CD4-positive, alpha-beta T cell treated with Interleukin-1 beta for 1 hour (primary cell): ENCODE measurements at places on chromosomes 16 and 17.

GRCh38 chr17:17391668-17392370 is 85.0 kb upstream of the MED9 start:
- peak; percentile 80 for DNase-seq

GRCh38 chr16:80874925-80875324 is 70.5 kb upstream of the CDYL2 start:
- DNase-seq, result no peak

DNA sequence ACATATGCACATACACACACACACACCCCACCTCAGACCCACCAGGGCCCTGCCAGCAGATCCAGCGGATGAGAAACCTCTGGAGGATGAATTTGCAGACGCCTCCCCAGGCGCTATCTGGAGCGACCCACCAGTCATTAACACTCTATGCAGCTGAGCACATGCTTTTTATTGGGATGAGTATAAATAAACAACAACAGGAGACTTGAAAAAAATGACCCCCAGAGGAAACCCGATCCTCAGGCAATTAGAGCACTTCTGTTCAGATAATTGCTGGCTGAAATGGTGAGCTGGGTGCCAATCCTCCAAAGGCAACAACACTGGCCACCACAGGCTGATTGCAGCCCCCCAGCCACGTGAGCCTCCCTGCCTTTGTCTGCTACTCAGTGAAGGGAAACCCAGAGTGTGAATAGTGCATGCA is 32.9 kb downstream of the DYNLRB2 start:
- DNase-seq, result no peak

- no peak for DNase-seq
These were observed 6.0 kb upstream of the RCVRN start for GRCh38 chr17:9911089-9911488.

GRCh38 chr16:29807426-29808218 is 1.3 kb downstream of the MAZ start:
- peak; percentile 88 for DNase-seq

- DNase-seq, result no peak
These were observed 325.1 kb upstream of the HSBP1 start for GRCh38 chr16:83482545-83483162.

DNA sequence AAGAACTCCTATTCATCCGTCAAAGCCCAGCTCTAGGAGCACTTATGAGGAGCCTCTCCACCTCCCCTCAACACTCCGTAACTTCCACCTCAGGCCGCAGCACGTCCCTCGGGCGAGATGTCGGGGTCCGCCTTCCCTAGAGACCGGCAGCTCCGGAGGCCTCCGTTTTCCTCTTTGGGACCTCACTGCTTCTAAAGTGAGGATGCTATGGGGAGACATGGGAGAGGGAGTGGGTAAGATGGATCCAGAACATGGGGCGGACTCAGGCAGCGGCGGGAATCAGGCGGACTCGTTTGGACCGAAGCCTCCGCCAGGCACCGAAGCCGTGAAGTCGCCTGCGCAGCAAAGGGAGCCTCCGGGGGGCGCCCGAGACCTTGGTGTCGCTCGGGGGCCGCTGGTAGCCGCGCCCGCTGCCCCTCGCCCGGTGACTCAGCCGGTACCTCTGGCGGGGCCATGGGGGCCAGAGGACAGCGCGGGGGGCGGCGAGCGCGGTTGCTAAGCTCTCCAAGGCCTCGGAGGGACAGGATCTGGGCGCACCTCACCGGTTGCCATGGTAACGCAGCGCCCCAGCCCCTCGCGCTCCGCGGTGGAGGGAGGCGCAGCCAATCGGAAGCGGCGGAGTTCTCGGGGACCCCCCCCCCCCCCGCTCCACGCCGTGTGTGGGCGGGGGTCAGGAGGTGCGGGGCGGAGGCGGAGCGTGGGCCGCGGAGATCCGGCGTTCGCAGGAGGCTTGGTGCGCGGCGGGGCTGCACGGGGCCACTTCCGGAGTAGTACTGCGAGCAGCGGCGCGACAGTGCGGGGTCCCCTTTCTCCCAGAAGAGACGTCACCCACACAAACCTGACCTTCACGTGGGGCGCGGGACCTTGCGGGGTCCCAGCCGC is 1.3 kb upstream of the HIC1 start:
- peak; percentile 85 for DNase-seq

DNA sequence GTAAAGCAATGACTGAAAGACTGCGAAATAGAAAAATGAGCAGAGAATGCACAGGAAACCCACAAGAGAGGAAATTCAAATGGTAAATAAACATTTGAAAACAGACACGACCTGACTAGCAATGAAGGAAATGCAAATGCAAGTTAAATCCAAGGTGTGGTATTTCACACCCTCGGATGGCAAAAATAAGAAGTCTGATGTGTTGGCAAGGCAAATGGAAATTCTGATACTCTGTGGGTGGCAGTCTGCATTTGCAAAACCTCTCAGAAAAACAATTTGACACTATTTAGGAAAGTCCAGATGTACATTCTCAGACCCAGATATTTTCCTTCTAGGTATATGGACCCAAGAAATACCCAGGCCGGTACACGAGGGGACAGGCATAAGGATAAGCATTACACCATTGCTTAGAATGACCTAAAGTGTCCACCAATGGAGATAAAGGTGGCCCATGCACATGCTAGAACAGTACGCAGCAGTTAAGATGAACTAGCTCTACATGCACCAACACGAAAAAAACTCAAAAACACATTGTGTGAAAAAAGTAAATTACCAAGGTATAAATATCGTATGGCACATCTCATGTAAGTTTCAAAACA is 116.7 kb downstream of the GAS7 start:
- no peak for DNase-seq

GRCh38 chr17:28570716-28571360 is 486 bp downstream of the PIGS start:
- peak; percentile 53 for DNase-seq

DNA sequence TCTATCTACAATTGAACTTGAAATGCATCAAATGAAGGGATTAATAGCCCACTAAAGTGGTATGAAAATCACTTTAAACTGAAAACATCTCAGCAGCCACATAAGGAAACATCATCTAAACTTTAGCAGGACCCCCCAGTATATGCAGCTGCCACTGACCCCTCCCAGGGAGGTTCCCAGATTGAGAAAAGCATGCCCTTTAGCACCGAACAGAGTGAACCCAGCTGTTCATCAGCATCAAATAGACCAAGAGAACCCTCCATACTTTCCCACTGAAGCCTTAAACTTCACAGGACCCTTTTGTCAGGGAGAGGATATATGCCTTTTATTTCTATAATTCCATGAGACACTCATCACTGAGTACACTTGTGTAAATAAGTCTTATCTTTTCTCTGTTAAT is 44.6 kb downstream of the MYH10 start:
- no peak for DNase-seq

DNA sequence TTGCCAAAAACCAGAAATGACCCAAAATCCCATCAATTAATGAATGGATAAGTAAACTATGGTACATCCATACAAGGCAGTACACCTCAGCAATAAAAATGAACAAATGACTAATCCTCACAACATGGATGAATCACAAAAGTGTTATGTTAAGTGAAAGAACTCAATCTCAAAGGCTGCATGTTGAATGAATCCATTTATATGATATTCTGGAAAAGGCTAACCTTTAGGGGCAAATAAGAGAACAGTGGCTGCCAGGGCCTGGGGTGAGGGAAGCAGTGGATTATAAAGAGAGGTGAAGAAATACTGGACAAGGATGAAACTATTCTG is 46.1 kb upstream of the MSI2 start:
- DNase-seq, result no peak

GRCh38 chr17:19308398-19308797 is 54.1 kb downstream of the B9D1 start:
- no peak for DNase-seq

- DNase-seq, result no peak
These were observed 3.8 kb downstream of the SLC12A4 start for GRCh38 chr16:67964477-67965131.

DNA sequence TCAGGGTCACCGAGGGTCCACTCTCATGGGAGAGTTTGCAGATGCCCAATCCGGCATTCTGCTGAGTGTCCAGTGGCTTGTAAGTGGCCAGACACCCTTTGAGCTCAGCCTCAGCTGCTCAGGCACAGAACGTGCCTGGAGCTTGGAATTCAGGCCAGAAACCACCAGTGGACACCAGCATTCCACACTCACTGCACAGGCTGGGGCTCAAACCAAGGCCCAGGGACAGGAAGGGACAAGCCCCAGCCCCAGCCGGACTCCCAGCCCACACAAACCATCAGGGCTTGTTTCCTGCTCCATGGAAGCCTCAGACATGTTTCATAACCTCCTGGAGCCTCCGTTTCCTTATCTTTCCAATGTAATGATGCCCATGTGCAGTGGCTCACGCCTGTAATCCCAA is 5.0 kb upstream of the NPRL3 start:
- no peak for DNase-seq

GRCh38 chr16:72901000-72901627 is 146.8 kb downstream of the ZFHX3 start:
- DNase-seq, result no peak

DNA sequence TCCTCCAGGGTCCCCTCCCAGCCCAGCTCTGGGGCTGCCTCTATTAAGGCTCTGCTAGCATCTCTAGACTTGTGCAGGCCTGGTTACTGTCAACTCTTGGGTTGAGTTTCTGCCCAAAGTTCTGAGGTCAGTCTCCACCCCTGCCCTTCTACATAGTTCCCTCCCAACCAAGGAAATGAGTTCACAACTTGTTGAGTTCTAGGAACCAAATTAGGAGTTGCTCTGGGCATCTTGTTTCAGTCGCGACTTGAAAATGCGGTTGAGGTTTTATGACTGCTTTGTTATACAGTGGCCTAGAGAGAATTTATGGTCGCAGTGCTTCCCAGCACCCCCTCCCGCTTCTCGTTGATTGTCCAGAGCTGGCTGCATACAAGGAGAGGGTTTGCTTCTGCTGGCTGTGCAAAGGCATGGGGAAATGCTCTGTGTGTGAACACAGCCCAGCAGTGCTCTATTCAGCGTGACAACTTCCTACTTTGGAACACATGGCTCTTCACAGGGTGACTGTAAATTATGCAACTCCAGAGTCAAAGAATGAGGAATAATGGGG is 20.2 kb downstream of the GNAO1 start:
- DNase-seq, result no peak

GRCh38 chr17:61361084-61361483 is 38.6 kb upstream of the TBX2 start:
- no peak for DNase-seq

GRCh38 chr16:50652836-50653425 is 28.2 kb downstream of the SNX20 start:
- no peak for DNase-seq

DNA sequence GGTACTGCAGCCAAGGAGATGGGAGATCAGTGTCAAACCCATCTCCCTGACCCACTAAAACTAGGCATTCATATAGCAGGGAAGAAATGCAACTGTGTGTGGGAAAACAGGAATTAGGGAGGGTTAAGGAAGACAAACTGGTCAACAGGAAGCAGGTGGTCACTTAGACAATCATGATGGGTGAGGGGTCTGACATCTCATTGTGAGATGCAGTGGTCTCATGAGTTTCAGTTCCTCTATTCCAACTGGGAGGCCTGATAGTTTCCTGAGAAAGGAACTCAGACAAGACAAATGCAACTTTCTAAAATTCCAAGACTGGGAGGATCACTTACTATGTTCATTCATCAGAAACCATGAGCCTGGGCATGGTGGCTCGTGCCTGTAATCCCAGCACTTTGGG is 361.4 kb upstream of the C16orf82 start:
- no peak for DNase-seq

GRCh38 chr17:62995377-62995885 is 29.4 kb downstream of the TANC2 start:
- DNase-seq, result peak; percentile 13

- no peak for DNase-seq
These were observed 13.2 kb downstream of the AANAT start for GRCh38 chr17:76480632-76481031.

- no peak for DNase-seq
These were observed 143.2 kb upstream of the ASIC2 start for GRCh38 chr17:33436321-33436720.

- DNase-seq, result no peak
These were observed 108.0 kb upstream of the CIBAR2 start for GRCh38 chr16:85220125-85220839.

GRCh38 chr16:11372073-11372828 is 27.0 kb downstream of the RMI2 start:
- DNase-seq, result no peak

DNA sequence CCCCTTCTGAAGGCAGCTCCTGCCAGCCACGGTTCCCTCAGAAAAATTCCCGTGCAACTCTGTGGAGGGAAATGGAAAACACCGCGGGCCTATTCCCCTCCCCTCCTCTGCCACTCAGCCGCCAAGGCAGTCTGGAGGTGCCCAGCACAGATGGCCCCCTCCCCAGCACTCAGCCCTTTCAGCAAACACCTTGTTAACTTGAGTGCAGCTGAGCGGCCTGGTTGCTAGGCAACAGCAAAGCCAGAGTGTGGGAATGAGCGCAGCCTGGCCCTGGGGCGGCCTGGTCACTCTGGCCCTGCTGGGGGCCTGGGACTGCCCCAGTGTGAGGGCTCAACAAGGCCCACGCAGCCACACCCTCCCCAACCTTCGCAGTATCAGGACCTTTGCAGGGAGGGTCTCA is 32.8 kb downstream of the CACNA1G start:
- DNase-seq, result no peak

- DNase-seq, result no peak
These were observed 20.5 kb downstream of the ERN1 start for GRCh38 chr17:64109400-64109799.

DNA sequence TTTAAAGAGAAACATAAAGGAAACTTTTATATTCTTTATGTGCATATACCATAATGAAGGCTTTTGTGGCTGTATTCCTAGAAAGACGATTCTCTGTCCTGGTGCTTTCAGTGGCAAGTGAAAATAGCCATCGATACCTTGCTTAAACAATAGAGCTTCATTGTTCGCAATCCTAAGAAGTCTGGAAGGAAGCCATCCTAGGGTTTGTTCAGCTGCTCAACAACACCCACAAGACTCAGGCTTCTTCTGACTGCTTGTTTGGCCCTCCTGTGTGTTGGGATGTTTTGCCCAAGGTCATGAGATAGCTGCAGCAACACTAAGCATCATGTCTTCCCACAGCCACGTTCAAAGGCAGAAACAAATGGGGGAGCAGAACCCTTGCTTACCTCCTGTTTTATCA is 36.1 kb upstream of the COX10 start:
- no peak for DNase-seq

GRCh38 chr16:4175849-4176248 is 59.6 kb upstream of the ADCY9 start:
- no peak for DNase-seq
